ENCODE measurements at places on chromosomes 13 and 19. TPM values are rescaled to one million over a fixed set of nuclear protein-coding genes. Genes with fewer than 3 reads are reported as not detected.

The MYBPC2 gene
- total RNA-seq, result under 0.01 TPM

The TGFBR3L gene
- total RNA-seq, result 0.26 TPM

The KLK15 gene
- total RNA-seq, result not detected

The LYPD4 gene
- total RNA-seq, result not detected

The ZNF541 gene
- 0.39 TPM for total RNA-seq

The SCGB2B2 gene
- 0.13 TPM for total RNA-seq

The FFAR2 gene
- not detected for total RNA-seq

The SERP2 gene
- total RNA-seq, result 2.1 TPM

The NAA16 gene
- 4.4 TPM for total RNA-seq

The OR10H1 gene
- total RNA-seq, result not detected

The GADD45GIP1 gene
- 24.0 TPM for total RNA-seq

The LSM4 gene
- 130 TPM for total RNA-seq

The PRKD2 gene
- 55.4 TPM for total RNA-seq

The ITGBL1 gene
- total RNA-seq, result 9.8 TPM

The EFNB2 gene
- total RNA-seq, result 64.9 TPM

The CLEC17A gene
- total RNA-seq, result not detected

The CRLF1 gene
- total RNA-seq, result 0.13 TPM

The KXD1 gene
- total RNA-seq, result 54.6 TPM

The SPC24 gene
- 31.1 TPM for total RNA-seq

The SLC6A16 gene
- 0.51 TPM for total RNA-seq

The OVOL3 gene
- total RNA-seq, result not detected

The ADM5 gene
- total RNA-seq, result 0.26 TPM

The MED29 gene
- total RNA-seq, result 11.6 TPM

The CYP2A13 gene
- not detected for total RNA-seq

The SYNGR4 gene
- total RNA-seq, result not detected

The RUBCNL gene
- 0.13 TPM for total RNA-seq

The SPIB gene
- total RNA-seq, result not detected

The PGLYRP1 gene
- total RNA-seq, result not detected

The B3GNT3 gene
- under 0.01 TPM for total RNA-seq

The GRIK5 gene
- not detected for total RNA-seq

The PBX4 gene
- total RNA-seq, result not detected

The TMEM272 gene
- not detected for total RNA-seq

The LIG1 gene
- 27.3 TPM for total RNA-seq

The CYP2A7 gene
- not detected for total RNA-seq

The FCAR gene
- total RNA-seq, result not detected

The IL11 gene
- total RNA-seq, result 0.13 TPM

The WDFY2 gene
- total RNA-seq, result 2.6 TPM

The FARP1 gene
- 9.8 TPM for total RNA-seq

The SWSAP1 gene
- total RNA-seq, result 1.1 TPM

The IFNL1 gene
- total RNA-seq, result not detected

The S1PR5 gene
- total RNA-seq, result not detected

The LGALS13 gene
- not detected for total RNA-seq

The TTC9B gene
- not detected for total RNA-seq

The TMEM238 gene
- total RNA-seq, result 0.26 TPM

The XRCC1 gene
- total RNA-seq, result 17.1 TPM

The ZNF586 gene
- total RNA-seq, result 12.9 TPM

The PDE4C gene
- under 0.01 TPM for total RNA-seq

Data from dermis microvascular lymphatic vessel endothelial cell (primary cell).